CD4-positive, alpha-beta T cell treated with Interleukin-10 for 1 hour (primary cell): ENCODE measurements at places on chromosomes 13 and 19.

- no peak for DNase-seq
Observed at GRCh38 chr13:32984857-32985626, 31.2 kb upstream of the KL start.

GRCh38 chr19:45474606-45475521 lies 7.1 kb downstream of the FOSB start:
- DNase-seq: peak; percentile 85

DNA sequence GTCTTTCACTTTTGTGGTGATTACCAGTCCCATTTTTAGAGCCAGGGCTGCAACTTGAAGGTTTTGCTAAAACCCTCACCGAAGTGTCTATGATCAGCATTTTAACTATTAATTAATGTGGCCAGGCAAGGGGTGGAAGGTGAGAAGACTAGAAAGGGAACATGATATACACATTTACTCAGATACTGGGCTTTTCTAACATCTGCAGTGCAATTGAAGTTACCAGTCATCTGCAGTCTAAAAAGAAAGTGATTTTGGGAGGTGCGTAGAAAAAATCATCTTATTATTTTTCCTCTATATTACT lies 481 bp downstream of the ALOX5AP start:
- DNase-seq: no peak

DNA sequence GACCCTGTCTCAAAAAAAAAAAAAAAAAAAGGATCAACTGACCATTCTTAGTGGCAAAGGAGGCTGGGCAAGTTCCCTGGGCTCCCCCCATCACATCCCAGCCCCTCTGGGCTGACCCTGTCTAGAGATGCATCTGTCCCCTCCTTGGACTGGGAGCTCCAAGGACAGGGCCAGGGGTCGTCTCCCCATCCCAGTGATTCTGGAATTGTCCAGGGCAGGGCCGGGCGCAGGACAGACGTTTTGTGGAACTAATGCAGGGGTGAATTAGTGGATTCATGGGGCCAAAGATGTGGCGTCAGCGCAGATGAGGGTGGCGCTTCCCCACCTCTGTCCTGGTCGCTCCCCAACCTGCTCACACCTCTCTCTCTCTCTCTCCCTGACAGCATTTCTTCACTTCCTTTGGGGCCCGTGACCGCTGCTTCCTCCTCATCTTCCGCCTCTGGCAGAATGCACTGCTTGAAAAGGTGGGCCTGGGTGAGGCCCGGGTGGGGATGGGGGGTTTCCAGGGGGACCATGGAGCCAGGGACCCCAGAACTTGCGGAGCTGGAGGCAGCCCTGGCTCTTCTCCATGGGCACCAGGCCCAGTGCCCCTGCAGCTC lies 11.1 kb downstream of the GRAMD1A start:
- DNase-seq: peak; percentile 56

GRCh38 chr13:37479916-37480315 lies 118.7 kb downstream of the POSTN start:
- DNase-seq: no peak

GRCh38 chr13:99812625-99813024 lies 158.9 kb downstream of the ZIC5 start:
- DNase-seq: no peak

- DNase-seq: no peak
Observed at GRCh38 chr13:51457086-51457815, 4.4 kb upstream of the INTS6 start.

GRCh38 chr19:39937094-39937720 lies 2.8 kb upstream of the FCGBP start:
- DNase-seq: peak; percentile 67

- DNase-seq: peak; percentile 9
Observed at GRCh38 chr13:52615812-52616211, 26.4 kb upstream of the HNRNPA1L2 start.

GRCh38 chr13:73335210-73335609 lies 276.4 kb downstream of the KLF5 start:
- no peak for DNase-seq

DNA sequence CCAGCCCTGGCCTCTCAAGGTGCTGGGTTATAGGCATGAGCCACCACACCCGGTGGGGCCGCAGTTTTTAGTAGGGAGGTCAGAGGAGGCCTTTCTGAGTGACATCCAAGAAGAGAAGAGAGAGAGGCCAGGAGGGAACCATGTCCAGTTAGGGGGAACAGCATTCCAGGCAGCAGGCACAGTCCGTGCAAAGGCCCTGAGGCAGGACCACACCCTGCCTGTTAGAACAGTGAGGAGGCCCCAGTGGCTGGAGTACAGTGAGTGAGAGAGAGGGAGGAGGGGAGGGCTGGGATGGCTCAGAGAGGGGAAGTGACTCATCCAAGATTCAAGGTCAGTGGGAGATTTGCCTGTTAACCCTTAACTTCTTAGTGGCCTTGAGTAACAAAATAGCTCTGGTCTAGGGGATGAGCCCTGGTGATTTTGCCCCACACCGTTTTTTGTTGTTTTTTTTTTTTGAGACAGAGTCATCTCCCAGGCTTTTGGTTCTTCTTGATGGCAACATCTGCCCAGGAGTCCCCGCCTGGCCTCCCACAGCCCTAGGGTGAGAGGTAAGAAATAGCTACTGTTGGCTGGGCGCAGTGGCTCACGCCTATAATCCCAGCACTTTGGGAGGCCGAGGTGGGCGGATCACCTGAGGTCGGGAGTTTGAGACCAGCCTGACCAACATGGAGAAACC lies 2.7 kb upstream of the PLIN3 start:
- DNase-seq: no peak

GRCh38 chr19:3710265-3710812 lies 2.2 kb downstream of the TJP3 start:
- no peak for DNase-seq

DNA sequence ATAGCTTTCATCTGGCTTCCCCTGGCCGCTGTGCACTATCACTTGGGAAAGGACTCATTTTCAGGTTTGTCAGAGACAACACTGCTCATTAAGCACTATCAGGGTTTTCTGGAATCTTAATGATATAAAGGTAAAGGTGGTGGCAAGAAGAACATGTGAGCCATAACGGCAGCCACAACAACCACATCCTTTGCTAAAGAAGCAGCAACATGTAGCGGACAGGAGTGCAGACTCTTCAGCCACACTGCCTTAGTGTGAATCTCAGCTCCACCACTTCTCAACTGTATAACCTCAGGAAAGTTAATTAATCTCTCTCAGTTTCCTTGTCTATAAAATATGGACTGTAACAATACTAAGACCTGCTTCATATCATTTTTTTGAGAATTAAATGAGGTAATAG lies 24.1 kb upstream of the MIR17HG start:
- DNase-seq: peak; percentile 21

DNA sequence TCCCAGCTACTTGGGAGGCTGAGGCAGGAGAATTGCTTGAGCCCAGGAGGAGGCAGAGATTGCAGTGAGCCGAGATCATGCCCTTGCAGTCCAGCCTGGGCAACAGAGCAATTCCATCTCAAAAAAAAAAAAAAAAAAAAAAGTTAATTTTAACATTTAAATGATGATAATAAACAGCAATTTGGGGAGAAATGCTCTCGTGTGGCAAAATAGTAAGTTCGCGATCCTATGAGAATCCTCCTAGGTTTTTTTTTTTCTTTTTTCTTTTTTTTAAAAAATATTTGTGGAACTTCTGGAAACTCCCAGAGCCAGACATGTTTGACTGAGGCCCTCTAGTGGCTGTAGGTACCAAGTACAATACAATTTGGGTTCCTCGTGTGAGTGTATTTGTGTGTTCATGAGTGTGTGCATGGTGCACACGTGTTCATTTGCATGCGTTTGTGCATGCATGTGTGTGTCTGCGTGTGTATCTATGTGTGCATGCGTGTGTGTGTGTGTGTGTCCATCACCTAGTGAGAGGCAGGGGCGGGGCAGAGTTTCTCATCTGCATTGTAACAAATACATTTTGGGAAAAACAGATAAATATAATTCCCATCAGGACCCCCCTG lies 31.2 kb downstream of the TMPRSS9 start:
- peak; percentile 75 for DNase-seq

DNA sequence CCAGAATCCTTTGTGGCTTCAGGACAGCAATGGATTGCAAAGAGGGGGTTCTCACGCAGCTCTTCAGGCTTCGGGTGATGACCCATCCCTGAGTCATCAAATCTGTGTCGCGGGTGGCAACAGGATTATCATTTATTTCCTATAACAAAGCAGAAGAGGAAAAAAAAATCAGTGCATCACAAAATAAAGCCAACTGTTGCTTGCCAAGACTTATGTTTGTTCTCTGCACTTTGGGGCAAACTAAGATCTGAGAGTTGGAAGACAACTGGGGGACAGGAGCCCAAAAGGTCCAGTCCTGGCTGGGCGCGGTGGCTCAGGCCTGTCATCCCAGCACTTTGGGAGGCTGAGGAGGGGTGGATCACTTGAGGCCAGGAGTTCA lies 6.4 kb downstream of the GNA15 start:
- DNase-seq: peak; percentile 28

DNA sequence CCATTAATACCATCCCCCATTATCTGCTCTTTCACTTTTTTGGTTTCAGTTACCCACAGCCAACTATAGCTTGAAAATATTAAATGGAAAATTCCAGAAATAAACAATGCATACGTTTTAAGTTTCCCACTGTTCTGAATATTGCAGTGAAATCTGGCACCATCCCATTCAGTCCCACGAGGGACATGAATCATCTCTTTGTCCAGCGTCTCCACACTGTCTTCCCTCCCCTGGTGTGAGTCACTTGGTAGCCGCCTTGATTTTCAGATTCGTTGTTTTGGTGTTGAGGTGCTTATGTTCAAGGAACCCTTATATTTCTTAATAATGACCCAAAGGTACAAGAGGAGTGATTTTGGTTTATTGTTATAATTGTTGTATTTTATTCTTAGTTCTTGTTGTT lies 246.1 kb downstream of the DCT start:
- no peak for DNase-seq

GRCh38 chr13:74301258-74301935 lies 167.2 kb upstream of the KLF12 start:
- no peak for DNase-seq

GRCh38 chr13:114090476-114090875 lies 41.9 kb downstream of the RASA3 start:
- DNase-seq: no peak

DNA sequence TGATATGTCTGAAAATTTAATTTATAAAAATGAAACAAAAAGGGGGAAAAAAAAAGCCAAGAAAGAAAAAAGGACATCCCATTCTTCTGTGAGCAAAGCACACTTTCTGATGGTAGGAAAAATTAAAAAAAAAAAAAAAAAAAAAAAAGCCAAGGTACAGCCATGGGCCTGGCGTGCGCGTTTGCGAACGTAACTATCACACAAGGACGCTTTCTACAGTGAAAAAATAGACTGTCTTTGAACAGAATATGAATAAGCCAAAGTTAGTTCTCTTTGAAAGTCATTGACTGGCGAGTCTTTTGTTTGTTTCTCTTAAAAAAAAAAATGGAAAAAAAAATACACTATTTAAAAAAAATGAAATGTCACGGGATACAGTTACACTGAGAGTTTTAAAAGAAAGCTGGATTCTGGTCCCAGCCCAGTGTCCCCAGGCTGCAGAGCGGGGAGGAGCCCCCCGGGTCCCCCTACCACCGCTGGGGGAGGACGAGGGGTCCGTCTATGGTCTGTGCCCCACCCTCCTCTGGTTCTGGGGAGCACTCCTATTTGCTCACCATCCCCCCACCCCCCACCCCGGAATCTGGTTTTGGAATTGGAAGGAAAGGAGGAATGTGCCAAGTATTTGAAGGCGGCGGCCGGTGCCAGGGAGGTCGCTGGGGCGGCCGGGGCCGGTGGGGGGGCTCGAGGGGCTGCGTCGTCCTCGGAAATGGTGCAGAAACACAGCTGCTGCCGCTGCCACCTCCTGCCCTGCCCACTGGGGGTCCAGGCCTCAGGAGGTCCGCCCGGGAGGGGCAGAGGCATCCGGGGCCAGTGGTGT lies 134.5 kb downstream of the PTPRS start:
- no peak for DNase-seq

DNA sequence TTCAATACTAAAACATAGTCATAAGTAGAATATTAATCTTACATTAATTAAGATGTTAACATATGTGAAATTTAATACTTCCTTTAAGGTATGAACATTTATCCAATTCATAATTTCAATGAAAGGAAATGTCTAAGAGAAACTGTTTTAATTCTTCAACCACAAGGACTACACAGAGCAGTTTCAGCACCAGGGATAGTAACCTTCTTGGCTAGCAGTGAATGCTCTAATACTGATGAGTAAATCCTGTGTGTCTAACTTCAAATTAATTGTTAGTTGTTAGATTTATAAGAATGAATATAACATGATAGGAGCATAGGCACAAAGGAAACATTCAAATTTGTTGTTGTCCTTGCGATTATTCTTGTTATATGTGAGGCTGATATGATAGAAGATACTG lies 15.6 kb upstream of the NBEA start:
- DNase-seq: no peak

- peak; percentile 48 for DNase-seq
Observed at GRCh38 chr13:51125495-51126226, 14.6 kb upstream of the C13orf42 start.

DNA sequence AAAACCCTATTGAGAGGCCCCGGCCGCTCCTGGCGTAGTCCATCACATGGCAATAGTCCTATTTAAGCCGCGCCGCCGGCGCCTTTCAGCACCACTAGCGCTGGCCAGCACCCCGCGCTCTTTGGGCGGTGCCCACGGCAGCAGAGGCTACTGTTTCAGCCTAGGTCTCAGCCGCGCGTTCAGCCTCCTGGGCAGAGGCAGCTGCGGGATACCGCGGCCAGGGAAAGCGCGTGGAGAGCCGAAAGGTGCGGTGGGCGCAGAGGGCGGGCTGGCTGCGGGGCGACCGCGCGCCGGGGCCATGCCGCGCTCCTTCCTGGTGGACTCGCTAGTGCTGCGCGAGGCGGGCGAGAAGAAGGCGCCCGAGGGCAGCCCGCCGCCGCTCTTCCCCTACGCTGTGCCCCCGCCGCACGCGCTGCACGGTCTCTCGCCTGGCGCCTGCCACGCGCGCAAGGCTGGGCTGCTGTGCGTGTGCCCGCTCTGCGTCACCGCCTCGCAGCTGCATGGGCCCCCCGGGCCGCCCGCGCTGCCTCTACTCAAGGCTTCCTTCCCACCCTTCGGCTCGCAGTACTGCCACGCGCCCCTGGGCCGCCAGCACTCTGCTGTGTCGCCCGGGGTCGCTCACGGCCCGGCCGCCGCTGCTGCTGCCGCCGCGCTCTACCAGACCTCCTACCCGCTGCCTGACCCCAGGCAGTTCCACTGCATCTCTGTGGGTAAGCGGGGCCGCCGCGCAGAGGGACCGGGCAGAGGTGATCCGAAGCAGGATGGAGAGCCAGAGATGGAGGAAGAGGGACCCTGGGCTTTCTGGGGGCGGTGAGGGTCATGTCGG lies at the start of gene GSX1:
TSS of gene GSX1 (plus strand) at position 91 of the 826 bp plus-strand sequence. CDS start at position 299, 208 bp downstream.
- DNase-seq: peak; percentile 24

- no peak for DNase-seq
Observed at GRCh38 chr13:113610266-113610665, 25.7 kb downstream of the TFDP1 start.

DNA sequence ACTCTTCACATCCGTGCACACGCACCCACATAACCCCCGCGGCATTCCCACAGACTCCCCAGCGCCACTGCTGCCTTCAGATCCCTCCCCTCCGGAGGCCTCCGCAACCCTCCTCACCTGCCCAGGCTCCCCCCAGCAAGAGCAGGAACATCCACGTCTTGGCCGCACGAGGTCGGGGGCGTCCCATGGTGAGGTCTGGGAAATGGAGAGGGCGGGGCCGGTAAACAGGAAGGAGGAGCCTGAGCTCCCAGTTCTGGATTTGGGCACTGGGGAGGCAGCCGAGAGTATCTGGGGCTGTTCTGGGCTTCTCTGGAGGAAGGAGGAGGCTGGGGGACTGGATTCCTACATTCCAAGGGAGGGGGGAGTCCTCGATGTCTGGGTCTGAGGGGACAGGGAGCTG lies 423 bp downstream of the KLK8 start:
- no peak for DNase-seq
